ENCODE measurements at places on chromosomes 6 and 20.

DNA sequence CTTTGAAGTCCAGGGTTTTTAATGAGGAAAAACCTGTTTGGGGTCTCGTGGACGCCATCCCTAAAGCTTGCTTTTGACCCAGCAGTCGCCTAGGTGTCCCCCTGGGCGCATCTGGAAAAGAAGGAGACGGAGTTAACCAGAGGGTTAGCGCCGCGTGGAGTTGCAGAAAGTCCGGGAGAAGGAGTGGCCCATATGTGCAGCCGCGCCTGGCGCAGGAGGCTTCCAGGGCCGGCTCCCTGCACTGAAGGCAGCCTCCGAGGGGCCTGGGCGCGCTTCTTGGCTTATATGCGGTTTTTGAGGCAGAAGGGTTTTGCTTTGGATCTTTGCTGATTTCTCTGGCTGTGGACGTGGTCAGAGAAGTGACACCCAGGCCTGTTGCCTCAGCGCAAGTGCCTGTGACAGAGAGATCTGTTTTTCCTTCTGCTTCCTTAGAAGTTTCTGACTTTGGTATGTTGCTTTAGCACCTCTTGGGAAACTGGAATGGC, 987 bp downstream of the TMEM181 start:
- H3K27me3 ChIP-seq, result no peaks in the 10 kb centered on the region
- no peak for DNase-seq
- peaks cover 2% of the 10 kb centered on the region for H3K4me1 ChIP-seq
- peak overlapping the region; percentile 64 for H3K4me3 ChIP-seq

- H3K27me3 ChIP-seq, result no peaks in the 10 kb centered on the region
- DNase-seq, result peak; percentile 5
- H3K4me1 ChIP-seq, result no peaks in the 10 kb centered on the region
- no peaks in the 10 kb centered on the region for H3K36me3 ChIP-seq
Observed at GRCh38 chr6:107156617-107157016, 41.3 kb upstream of the BEND3 start.

DNA sequence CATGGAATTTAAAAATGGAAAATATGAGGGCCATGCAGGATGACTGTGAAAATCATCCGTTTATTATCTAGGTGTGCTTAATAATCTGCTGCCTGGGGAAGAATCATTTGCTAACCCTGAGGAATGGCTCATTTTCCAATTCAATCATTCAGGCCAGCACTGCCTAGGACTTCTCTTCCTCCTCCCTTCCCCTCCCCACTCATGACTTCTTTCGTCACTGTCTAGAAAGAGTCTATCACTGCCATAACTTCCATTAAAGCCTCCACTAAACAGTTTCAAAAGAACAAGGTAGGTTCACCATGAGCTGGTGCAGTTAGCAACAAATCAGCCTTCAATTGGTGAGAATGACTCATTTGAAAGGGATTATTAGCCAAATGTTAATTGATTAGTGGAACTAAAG, 43.9 kb downstream of the TSHZ2 start:
- no peak for DNase-seq
- no peak overlapping the region for H3K27ac ChIP-seq
- H3K4me3 ChIP-seq, result no peak overlapping the region
- no peaks in the 10 kb centered on the region for H3K36me3 ChIP-seq

DNA sequence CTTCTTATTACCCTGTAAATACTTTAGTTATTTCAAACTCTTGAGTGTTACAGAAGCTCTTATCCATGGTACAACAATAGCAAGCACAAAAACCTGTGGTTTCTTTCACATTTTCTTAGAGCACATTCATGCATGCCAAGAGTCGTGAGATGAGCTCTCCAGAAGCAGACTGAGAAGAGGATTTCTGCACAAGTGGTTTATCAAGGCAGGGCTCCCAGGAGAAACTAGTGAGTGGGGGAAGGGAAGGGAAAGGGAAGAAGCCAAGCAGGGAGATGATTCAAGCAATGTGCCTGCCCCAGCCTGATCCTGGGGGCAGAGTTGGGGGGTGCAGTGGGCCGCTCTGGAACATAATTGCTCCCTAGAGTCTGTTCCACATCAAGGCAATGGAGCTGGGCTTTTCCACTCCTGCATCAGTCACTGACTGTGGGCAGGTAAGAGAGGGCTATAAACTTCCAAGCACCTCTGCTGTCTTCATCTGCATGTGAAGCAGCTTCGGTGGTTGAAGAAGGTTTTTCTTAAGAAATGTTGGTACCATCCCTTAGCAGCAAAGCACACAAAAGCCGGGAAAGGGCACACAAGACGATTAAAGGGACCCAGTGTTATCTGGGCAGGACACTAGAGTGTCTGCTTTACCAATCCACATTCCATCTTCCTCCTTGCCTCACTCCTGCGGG, 152.1 kb downstream of the PLCB4 start:
- no peak overlapping the region for H3K4me3 ChIP-seq
- no peaks in the 10 kb centered on the region for H3K4me1 ChIP-seq
- no peaks in the 10 kb centered on the region for H3K36me3 ChIP-seq
- peak; percentile 27 for DNase-seq

- H3K27ac ChIP-seq, result no peak overlapping the region
- DNase-seq, result no peak
- H3K4me1 ChIP-seq, result no peaks in the 10 kb centered on the region
- no peaks in the 10 kb centered on the region for H3K36me3 ChIP-seq
Observed at GRCh38 chr6:92564376-92564775, 855.0 kb downstream of the EPHA7 start.

GRCh38 chr6:105499931-105500330, 97.0 kb upstream of the PREP start:
- H3K27ac ChIP-seq, result no peak overlapping the region
- no peaks in the 10 kb centered on the region for H3K36me3 ChIP-seq
- H3K4me1 ChIP-seq, result no peaks in the 10 kb centered on the region
- no peak for DNase-seq
- H3K27me3 ChIP-seq, result peaks cover 3% of the 10 kb centered on the region

DNA sequence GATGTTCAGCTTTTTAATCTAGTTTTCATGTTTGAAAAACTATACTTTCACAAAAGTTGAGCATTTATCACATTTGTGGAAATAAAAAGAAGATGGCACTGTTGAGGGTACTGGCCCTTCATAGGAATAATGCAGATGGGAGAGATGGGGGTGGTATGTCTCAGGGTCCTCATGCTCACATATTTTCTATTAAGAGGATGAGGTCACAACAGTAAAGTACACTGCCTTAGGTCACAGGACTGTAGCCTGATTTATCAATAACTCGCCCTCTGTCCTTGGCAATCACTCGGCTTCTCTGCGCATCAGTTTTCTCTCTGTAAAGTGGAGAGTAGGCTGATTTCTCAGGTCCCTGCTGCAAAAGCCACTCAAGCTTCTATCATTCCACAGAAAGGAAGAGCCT, 55.9 kb downstream of the PPP1R3G start:
- no peaks in the 10 kb centered on the region for H3K4me1 ChIP-seq
- no peak for DNase-seq
- H3K4me3 ChIP-seq, result no peak overlapping the region
- H3K36me3 ChIP-seq, result no peaks in the 10 kb centered on the region
- no peak overlapping the region for H3K27ac ChIP-seq
- H3K27me3 ChIP-seq, result no peaks in the 10 kb centered on the region

- H3K4me1 ChIP-seq, result peaks cover 25% of the 10 kb centered on the region
- H3K27ac ChIP-seq, result no peak overlapping the region
- H3K4me3 ChIP-seq, result no peak overlapping the region
- peaks cover 12% of the 10 kb centered on the region for H3K27me3 ChIP-seq
Observed at GRCh38 chr6:33768644-33769120, 20.2 kb downstream of the LEMD2 start.

DNA sequence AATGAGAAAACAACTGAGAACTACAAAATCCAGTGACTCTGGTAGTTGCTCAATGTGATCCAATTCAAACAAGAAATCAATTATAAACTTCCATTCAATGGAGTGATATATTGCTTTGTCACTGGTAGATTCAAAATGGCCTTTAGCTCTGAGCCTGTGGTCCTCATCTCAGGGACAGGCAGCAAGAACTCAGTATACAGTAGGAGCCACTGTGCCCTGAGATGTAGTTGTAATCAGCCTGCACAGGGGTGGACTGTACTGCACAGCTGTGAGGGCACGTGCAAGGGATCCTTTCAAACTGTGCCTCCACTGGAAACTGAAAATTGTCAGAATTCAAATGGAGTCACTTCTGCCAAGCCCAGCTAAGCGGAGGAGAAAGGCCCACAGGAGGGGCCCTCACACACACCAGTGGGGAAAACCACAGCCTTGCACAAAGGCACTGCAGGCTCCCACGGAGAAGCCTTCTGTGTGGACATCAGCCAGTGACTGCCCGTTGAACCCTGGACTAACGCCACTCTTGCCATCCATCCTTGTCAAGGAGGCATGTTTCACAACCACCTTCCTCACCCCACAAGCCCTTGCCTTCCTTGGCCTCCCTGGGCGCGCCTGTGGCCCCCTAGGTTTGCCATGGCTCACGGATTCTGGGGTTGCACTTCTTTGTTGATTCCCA, 186.7 kb downstream of the SMOC2 start:
- H3K4me1 ChIP-seq, result no peaks in the 10 kb centered on the region
- no peak overlapping the region for H3K4me3 ChIP-seq
- no peaks in the 10 kb centered on the region for H3K36me3 ChIP-seq
- H3K27me3 ChIP-seq, result no peaks in the 10 kb centered on the region
- no peak overlapping the region for H3K27ac ChIP-seq

- H3K4me1 ChIP-seq, result no peaks in the 10 kb centered on the region
- H3K4me3 ChIP-seq, result no peak overlapping the region
- DNase-seq, result no peak
- H3K27me3 ChIP-seq, result no peaks in the 10 kb centered on the region
- no peaks in the 10 kb centered on the region for H3K36me3 ChIP-seq
Observed at GRCh38 chr20:52622081-52622480, 350.1 kb upstream of the TSHZ2 start.

DNA sequence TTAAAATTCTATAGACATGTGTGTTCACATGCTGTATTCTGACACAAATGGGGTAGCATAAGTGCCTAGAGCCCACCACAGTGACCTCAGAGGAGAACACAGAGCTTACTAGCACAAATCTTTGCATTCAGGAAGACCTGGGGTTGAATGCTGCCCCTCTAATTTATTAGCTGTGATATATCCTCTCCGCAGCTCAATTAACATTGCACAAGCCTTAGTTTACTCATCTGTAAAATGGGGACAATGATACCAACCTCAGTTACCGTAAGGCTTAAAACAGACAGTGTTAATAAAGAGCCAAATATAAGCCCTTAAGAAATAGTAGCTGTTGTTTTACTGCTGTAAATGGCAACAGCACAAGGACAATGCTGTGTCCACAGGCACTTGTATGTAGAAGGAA, 36.2 kb upstream of the IL17A start:
- no peak overlapping the region for H3K4me3 ChIP-seq
- H3K4me1 ChIP-seq, result no peaks in the 10 kb centered on the region
- H3K36me3 ChIP-seq, result no peaks in the 10 kb centered on the region
- DNase-seq, result no peak
- H3K27ac ChIP-seq, result no peak overlapping the region

Measured in small intestine (tissue), 16 donors.